ENCODE measurements at places on chromosomes 5 and 9. TPM values are rescaled to one million over a fixed set of nuclear protein-coding genes. Genes with fewer than 3 reads are reported as not detected.

DNA sequence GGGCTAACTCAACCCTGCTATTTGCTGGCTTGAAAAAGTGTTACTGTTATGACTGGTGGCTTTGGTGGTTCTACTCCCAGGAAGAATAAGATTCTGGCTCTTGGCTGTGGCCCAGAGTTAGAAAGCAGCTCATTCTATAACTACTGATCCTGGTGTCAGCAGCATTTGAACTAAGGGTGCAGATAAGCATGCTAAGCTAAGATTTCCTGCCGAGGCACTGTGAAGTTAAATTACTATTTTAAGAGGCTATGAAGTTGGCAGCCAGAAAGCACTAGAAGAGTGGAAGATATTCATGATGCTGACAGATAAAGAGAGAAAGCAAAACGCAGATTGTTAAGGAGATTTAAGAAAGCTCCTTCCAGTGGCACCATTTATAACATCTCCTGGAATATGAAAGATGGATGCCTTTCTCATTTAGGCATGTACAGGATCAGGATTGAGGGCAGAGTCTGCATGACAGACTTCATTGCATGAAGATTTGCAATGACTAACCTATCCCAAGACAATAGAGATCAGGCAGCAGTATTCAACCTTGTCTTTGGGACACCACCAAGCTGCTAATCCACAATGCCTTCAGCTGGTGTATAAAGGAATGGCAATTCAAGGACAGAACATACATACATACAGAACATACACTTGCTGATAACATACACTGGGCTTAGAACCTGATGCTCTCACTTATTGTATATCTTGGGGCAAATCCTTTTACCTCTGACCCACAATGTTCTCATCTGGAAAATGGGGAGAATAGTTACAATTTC, 11.7 kb downstream of the BRINP1 start:
- no peak for DNase-seq

DNA sequence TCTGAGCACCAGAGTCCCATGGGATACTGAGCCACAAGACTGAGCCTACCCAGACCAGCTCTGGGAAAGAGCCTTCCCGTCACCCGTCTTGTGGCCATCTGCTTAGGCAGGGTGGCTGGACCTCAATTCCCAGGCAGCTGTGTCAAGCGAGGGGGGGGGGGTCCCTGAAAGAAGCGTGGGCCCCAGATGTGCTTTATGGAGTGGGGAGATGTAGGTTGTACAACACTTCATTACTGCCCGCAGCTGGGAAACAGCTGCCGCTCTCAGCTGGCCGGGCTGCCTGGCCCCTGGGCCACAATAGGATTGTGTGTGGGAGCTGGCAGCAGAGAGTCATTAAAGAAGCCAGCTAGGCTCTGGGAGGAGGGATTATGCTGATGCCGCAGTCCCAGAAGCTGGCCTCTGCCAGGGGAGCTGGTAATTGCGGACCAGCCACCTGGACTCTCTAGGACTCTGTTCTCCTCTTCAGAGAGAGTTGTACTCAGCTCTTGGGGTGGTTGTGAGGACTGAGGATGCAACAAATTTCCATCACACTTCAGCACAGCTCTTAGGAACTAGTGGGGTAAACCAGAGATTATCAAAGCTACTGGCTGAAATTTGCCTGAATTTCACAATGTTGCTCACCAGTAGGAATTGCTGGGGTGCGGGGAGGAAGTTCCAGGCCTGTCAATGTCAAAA, 145.4 kb downstream of the GADD45G start:
- no peak for DNase-seq

GRCh38 chr5:170660531-170660930, 123.0 kb upstream of the GABRP start:
- no peak for DNase-seq

DNA sequence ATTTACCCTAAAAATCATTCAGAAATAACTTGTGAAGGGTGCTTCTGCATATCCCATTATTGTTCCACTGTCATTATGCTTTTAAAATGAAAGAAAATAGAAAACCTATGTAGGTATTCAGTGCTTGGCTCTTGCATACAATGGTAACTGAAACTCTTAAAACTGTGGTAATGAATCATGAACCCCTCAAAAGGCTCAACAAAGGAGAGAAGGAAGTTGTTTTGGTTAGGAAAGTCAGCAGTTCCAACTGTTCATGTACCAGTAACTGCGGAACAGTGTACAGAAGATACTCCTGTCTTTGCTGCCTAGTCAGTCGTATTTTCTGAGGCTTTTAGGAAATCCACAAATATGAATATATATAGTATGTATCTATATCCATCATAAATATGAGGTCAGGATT, 96.1 kb downstream of the OSMR start:
- no peak for DNase-seq

GRCh38 chr9:32404402-32404801, 20.0 kb downstream of the ACO1 start:
- no peak for DNase-seq

DNA sequence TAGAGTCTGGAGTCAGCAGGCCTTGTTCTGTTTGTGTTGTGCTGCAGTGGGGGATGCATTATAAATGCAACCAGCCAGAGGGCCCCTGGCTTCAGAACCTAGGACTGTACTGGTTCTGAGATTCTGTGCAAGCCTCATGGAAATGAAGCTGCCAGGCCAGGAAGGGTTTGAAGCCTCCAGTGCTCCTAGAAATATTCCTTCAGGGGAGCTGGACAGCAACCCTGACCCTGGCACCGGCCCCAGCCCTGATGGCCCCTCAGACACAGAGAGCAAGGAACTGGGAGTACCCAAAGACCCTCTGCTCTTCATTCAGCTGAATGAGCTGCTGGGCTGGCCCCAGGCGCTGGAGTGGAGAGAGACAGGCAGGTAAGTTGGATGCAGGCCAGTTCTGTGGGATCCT, at the start of gene SLC4A9:
SLC4A9 (plus strand) TSS at position 94 of the 400 bp plus-strand sequence; CDS start at position 137, 43 bp downstream.
- no peak for DNase-seq

- no peak for DNase-seq
These were observed 238.6 kb downstream of the PIK3R1 start for GRCh38 chr5:68454172-68454571.

The ANKRD18B gene
- 0.67 TPM for polyA plus RNA-seq

The ADAMTSL1 gene
- 2.1 TPM for polyA plus RNA-seq

The SH3RF2 gene
- polyA plus RNA-seq: 27.3 TPM

The SDHA gene
- 128 TPM for polyA plus RNA-seq

The PLAC8L1 gene
- polyA plus RNA-seq: 0.11 TPM
